Activated T-helper 9 cell treated with anti-CD3 and anti-CD28 coated beads, Interleukin-2, amount 50 U/mL, for 16 hours (primary cell): ENCODE measurements at places on chromosomes 6 and 20.
A peak's percentile ranks its signal among the peaks of the same experiment; 100 is the strongest.

DNA sequence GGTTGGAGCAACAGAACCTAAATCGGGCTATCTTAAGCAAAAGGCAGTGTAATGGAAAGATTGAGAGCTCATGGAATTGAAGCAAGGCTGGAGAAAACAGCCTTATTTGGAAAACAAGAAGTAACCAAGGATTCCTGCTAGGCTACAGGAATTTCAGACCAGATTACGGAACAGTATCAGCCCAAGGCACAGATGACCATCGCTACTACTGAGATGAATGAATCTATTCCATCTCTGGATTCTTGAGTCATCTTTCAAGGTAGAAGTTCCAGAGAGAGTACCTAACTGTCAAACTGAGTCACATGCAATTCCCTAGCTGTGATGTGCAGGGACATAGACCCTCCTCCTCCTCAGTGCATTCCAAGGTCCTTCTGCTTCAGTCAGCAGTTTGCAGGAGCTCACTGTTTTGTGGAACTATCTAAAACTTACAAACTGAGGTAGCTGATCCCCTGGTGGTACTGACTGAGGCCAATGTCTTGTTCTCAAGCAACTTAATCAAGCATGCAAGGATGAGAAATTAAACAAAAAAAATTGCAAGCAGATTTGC lies 62.0 kb upstream of the SMLR1 start:
- DNase-seq = no peak

DNA sequence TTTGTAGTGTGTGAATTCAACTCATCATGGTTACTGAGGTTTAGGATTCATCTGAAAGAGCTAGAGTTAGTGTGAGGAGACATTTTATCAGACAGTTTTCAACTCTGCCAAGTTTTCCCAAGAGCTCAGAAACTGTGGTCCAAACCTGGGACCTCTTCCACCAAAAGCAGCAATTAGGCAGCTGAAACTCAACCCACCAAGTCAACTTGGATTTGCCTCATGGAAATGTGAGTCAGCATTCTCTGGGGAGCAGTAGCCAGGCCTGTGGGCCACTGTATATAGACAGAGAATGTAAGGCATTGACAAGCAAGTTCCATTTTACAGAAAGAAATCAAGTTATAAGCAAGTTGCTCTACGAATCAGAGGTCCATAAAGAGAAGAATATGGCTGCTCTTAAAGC lies 178.8 kb upstream of the HDDC2 start:
- DNase-seq = no peak

DNA sequence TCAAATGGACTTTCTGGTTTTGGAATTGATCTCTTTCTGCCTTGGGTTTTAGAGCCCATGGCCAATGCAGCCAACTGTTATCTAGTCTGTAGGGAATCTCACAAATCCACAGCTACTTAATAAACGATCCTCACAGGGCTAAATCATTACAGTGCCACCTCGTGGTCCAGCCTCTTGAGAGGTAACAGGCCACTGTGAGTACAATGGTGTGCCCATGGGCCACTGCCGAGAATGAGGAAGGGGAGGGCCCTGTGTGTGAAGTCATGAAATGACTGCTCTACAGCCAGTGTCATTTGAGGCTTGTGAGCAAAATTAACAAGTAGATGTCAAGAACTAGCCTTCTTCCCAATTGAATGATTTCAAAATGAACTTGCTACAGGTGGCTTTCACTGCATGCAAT lies 54.3 kb upstream of the GMPR start:
- DNase-seq = no peak

- no peak for DNase-seq
These were observed 150.7 kb downstream of the PKHD1 start for GRCh38 chr6:51936531-51937290.

- peak; percentile 35 for DNase-seq
These were observed 34.5 kb downstream of the HLA-A start for GRCh38 chr6:29976588-29977424.
